ENCODE measurements at places on chromosomes 1 and 21.

- DNase-seq: no peak
Observed at GRCh38 chr1:23555270-23555985, 3.9 kb downstream of the ID3 start.

GRCh38 chr1:84122780-84123382 lies 21.2 kb upstream of the PRKACB start:
- peak; percentile 45 for DNase-seq

DNA sequence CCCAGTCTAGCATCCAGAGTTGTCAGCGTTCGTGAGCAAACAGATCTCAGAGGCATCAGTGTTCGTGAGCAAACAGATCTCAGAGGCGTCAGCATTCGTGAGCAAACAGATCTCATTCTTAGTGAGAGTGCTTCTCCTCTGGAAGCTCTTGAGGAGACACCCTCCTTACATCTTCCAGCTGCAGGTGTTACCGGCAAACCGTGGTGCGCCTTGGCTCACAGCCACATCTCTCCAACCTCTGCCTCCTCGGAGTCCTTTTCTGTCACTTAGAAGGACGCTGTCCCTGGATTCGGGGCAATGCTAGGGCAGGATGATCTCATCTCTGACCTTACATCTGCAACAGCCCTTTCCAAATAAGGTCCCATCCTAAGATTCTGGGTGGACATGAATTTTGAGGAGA lies 14.6 kb upstream of the UMODL1 start:
- DNase-seq: no peak

DNA sequence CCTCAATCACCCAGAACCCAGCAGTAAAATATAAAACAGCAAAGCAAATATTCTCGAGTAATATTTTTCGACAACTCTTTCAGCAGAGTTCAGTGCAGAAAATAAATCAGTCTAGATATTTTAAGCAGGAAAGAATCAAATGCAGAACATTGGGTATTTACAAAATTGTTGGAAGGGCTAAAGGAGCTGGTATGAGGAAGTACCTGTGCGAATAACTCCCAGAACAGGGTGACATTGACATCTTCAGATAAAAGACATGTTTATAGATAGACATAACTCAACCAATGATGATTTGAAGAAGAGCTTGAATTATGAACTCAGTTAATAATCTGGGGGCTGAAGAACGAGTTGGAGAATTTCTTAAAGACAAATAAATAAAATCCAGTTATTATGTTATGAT lies 6.4 kb downstream of the AXDND1 start:
- DNase-seq: no peak

- DNase-seq: peak; percentile 55
Observed at GRCh38 chr1:223129229-223129901, 13.7 kb downstream of the TLR5 start.

DNA sequence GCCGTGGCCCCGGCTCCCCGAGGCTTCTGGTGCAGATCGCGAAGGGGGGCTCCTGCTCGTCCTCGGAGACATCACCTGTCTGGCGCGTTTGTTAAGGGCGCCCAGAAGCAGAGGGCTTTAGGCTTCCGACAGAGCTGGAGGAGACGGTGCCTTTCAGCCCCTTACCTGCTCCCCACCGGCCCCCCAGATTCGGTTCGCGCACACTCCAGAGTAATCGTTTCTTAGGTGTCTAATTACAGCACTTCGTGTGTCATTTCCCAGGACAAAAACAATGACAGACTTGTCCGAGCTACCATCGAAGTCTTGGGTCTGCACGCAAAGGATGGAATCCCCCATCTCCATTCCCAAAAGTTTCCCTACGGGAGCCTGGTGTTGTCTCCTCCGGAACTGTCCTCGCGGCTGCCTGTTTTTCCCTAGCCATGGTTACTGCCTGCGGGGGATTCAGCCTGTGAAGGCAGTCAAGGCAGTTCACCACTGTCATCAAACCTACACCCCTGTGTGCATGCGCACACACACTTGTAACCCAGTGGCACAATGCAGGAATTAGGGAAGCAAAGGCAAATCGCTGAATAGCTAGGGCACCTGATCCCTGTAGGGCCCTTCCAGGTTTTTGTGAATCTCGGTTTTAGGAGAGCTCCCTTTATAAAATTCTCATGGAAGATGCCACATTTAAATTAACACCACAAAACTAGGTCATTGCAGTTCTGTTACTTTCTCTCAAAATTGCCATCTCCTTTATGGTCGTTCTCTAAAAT lies 738 bp upstream of the CDC42BPA start:
- peak; percentile 29 for DNase-seq

DNA sequence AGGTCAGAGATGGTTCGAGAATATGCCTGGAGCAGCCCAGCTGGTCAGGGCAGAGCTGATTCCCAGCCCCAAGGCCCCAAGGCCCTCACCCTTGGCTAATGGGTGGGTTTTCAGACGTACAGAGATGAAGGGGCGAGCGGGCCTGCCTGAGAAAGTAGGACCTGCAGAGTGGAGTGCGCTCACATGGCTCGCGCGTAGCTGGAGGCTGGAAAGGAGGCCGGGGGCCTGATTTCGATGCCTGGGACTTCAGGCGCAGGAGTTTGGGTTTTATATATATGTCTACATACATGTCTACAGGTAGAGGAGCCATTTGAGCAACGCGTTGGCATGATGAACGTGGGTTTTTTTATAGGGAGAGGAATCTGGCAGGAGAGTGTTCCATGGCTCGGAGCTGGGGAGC lies 8.9 kb downstream of the COQ8A start:
- DNase-seq: no peak

DNA sequence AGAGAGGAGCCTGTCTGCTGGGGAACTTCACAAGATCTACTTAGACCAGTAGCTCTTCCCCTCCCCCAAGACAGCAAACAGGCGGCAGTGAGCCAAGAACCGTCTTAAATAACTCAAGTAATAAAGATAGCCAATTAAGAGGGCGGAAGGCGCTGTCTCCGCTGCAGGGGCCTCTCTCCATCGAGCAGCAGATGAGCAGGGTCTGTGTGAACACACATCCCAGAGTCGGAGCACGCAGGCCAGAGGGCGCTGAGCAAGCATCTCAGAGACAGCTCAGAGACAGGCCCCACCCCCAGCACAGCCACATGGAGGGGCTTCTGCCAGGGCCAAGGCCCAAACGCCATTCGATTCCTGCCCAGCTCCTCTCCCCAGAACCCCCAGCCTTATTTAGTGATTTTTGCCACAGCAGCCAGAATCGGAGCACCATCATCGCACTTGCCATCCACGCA lies 11.1 kb downstream of the IFFO2 start:
- DNase-seq: no peak

- DNase-seq: no peak
Observed at GRCh38 chr1:158039380-158039779, 45.9 kb downstream of the KIRREL1 start.

DNA sequence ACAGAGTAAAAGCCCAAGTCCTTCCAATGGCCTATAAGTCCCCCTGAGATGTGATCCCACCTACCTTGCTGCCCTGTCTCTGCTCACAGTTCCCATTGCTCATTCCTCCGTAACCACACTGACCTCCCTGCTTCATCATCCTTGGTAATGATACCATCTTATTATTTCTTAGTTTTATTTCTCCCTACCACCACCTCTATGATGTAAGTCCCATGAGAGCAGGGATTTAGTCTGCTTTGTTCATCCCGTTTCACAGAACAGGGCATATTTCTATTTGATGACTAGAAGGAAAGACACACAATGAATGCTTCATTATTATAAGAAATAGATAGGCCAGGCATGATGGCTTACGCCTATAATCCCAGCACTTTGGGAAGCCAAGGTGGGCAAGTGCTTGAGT lies 22.5 kb downstream of the NIBAN1 start:
- DNase-seq: no peak

- DNase-seq: no peak
Observed at GRCh38 chr1:5951846-5952410, 40.3 kb downstream of the NPHP4 start.

GRCh38 chr1:176058686-176059085 lies 148.4 kb downstream of the COP1 start:
- DNase-seq: no peak

GRCh38 chr21:15495965-15496364 lies 233.8 kb upstream of the USP25 start:
- no peak for DNase-seq

GRCh38 chr1:152901631-152902030 lies 6.7 kb upstream of the IVL start:
- no peak for DNase-seq

GRCh38 chr1:111768023-111768422 lies 12.3 kb downstream of the DDX20 start:
- DNase-seq: no peak

- peak; percentile 39 for DNase-seq
Observed at GRCh38 chr1:60949154-60949825, 133.1 kb upstream of the NFIA start.

- DNase-seq: no peak
Observed at GRCh38 chr1:245611251-245611650, 456.5 kb downstream of the KIF26B start.

GRCh38 chr1:205232127-205232820 lies 4.5 kb downstream of the TMCC2 start:
- DNase-seq: no peak

DNA sequence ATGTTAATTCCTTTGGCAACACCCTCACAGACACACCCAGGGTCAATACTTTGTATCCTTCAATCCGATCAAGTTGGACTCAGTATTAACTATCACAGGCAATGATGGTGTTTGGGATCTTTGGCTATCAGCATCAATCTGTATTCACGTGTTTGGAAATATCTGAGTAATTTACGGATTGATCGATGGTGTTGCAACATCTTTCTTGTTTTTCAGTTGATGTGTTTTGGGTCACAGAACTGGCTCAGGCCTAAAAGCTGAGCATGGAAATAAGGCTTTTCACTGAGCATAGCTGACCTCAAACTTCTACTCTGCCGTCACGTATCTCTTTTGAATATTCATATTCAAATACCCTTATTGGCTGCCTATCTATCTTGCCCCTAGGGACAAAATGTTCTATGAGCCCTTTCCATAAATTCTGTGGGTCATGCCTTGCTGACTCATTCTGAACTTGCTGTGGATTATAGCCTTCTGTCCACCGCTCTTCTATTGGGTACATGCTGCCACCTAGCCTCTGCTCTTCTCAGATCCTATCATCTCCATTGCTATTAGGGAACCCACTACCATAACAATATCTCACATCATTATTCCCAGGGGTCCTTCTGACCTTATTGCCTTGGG lies 156.0 kb downstream of the PDE4B start:
- DNase-seq: no peak

- DNase-seq: no peak
Observed at GRCh38 chr1:230228236-230228897, 161.3 kb downstream of the GALNT2 start.

DNA sequence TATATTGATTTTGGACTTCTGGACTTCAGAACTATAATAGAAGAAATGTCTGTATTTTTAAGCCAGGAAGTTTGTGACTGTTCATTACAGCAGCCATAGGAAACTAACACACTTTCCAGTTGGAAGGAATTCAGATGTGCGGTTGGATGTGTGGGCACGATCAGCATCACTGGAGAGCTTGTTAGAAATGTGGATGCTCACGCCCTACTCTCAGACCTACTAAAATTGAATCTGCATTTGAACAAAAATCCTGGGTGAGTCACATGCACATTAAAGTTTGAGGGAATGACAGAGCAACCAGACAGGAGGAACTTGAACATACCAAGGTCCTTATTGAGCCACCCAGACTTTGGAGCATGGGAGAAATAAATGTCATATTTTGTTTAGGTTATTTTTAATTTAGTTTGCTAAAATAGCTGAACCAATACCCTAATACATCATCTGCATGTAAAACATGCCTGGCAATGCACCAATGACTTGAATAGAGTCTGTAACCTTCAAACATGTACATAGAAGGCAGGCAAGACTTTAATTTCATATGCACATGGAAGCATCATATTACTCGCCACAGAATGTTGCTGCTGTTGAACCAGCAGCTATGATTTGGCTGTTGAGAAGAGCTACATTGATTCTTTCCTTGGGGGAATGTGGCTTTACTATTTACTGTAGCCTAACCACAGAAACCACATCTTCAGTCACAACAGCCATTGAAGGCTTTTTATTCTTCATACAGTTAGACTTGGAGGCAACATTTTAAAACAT lies 346.2 kb downstream of the BARHL2 start:
- DNase-seq: no peak

DNA sequence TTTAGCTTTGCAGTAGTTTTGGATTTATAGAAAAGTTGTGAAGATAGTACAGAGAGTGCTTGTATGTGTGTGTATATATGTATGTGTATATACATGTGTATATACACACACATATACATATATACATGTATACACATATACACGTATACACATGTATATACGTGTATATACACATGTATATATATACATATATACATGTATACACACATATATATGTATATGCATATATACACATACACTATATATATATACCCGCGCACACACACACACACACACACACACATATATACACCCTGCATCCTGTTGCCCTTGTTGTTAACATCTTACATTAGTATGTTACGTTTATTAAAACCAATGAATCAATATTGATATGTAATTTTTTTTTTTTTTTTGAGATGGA lies 24.3 kb downstream of the RPRD2 start:
- DNase-seq: no peak

DNA sequence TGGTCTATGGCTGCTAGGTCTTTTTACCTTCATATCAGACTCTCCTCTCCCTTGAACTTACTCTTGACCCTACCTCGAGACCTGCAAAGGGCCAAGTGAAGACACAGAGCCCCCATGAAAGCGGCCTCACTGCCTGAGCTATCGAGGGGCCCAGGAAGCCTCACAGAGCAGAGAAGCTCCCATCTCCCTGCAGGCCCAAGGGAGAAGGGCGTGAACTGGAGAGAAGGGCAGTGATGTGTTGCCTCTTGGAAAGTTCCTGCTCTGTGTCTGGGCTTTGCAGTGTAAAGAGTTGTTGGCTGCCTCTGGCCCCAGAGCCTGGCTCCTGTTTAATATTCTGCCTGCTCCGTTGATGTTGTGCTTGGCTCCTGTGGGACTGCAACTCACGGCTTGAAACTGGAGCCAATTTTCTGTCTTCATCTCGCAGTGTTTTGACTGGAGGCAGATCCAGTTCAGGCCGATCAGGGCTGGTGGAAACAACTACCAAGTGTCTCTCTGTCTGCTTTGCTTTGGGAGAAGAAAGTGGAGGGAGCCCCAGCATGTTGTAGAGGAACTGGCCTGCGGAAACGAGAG lies 4.3 kb downstream of the SERTAD4 start:
- no peak for DNase-seq

DNA sequence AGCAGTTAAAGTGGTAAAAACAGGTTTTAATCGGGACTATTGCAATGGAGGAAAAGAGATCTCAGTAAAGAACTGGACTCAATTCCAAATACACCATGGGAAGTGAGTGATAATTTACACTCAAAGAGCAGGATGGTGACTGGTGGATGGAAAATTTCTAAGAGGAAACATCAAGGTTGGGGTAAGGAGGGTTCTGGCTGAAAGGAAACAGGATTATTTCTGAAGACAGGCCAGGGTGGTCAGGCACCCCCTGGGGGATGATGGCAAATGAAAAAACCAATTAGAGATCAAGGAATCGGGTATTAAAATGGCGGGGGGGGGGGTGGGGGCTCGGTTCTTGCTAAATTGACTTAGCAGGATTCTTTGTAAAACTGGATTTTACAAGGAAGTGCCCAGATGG lies 12.3 kb upstream of the HSD11B1 start:
- no peak for DNase-seq

- no peak for DNase-seq
Observed at GRCh38 chr1:8889925-8890785, 11.7 kb upstream of the ENO1 start.
